ENCODE measurements at places on chromosomes 16 and 17. TPM values are rescaled to one million over a fixed set of nuclear protein-coding genes. Genes with fewer than 3 reads are reported as not detected.

Gene LITAFD
- total RNA-seq, result not detected

Gene RILP
- 56.9 TPM for total RNA-seq

DNA sequence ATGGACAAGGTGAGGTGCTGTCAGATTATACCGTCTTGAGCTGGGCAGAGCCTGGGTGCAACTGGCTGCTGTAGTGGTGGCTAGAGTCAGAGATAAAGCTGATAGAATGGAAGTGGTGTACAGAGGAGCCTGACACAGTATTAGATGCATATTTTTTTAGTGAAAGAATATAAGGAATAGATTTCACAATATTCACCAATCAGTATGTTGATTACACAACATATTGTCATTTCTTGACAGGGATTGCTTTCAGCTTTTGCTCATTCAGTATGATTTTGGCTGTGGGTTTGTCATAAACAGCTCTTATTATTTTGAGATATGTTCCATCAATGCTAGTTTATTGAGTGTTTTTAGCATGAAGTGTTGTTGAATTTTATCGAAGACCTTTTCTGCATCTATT, 1.7 kb upstream of the CCL23 start:
- DNase-seq, result no peak
- no peaks in the 10 kb centered on the region for H3K4me1 ChIP-seq

DNA sequence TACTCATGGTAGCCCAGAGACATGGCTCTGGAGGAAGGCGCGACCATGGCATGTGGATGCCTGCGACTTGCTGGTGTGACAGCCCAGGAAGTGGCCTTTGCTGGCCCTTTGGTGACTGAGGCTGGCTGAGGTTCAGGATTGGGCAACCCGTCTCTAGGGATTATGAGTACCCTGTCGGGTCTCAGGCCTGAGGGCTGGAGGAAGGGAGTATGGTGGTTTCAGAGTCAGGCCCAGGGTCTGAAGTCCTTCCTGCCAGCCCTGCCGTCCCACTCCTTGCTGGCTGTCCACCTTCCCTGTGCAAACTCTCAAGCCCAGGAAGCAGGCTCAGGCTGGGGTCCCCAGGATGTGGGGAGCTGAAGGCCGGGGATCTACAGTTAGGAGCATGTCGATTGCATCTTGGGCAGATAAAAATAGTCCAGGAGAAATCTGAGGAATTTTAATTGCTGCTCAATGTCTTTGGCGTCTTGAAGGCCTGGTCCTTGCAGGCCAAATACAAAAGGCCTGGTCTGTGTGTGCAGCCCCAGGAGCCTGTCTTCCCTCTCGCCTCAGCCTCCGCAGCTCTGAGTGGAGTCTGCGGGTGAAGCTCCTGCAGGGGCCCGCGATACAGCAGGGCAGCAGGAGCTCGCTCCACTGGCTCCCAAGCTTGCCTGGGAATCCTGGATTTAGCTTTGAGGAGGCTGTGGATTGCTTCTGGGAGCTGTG, 52.5 kb downstream of the NKD1 start:
- peaks cover 14% of the 10 kb centered on the region for H3K4me1 ChIP-seq
- no peak overlapping the region for H3K27ac ChIP-seq
- no peaks in the 10 kb centered on the region for H3K27me3 ChIP-seq
- no peak for DNase-seq

GRCh38 chr17:42647778-42648177, 11.3 kb upstream of the TUBG2 start:
- no peaks in the 10 kb centered on the region for H3K27me3 ChIP-seq
- H3K4me3 ChIP-seq, result no peak overlapping the region
- H3K27ac ChIP-seq, result no peak overlapping the region
- no peaks in the 10 kb centered on the region for H3K4me1 ChIP-seq
- H3K36me3 ChIP-seq, result no peaks in the 10 kb centered on the region
- DNase-seq, result no peak

- H3K27me3 ChIP-seq, result no peaks in the 10 kb centered on the region
- no peaks in the 10 kb centered on the region for H3K36me3 ChIP-seq
- no peak overlapping the region for H3K27ac ChIP-seq
- no peak for DNase-seq
- H3K4me1 ChIP-seq, result peaks cover 4% of the 10 kb centered on the region
Observed at GRCh38 chr17:64259922-64260321, 3.1 kb downstream of the TEX2 start.
